Neural progenitor cell (in vitro differentiated cells): ENCODE measurements at places on chromosomes 7 and 10. TPM values are rescaled to one million over a fixed set of nuclear protein-coding genes. Genes with fewer than 3 reads are reported as not detected.

Gene MACC1
- total RNA-seq: 5.7 and 7.2 TPM in 2 replicates

Gene PRPS1L1
- total RNA-seq: not detected in 2 replicates

Gene ACSM6
- not detected in 2 replicates for total RNA-seq

DNA sequence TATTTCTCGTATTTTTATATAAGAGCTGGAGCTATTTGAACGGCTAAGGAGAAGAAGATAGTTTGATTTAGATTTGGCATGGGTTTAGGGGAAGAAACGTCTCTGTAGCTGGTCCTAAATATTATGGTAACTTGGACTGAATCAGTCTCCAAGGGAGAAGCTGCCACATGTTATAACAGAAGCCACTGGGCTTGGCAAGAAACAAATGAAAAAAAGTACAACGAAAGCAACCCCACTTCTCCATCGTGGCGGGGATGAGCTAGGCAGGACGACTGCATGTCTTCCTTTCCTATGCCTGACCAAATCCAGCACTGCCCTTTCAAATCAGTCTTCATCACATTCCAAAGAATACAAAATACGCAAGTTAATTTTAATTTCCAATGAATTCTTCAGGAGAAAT is 196.7 kb upstream of the KLF14 start:
- no peaks in the 10 kb centered on the region for H3K27me3 ChIP-seq
- DNase-seq: no peak
- no peaks in the 10 kb centered on the region for H3K4me1 ChIP-seq
- H3K27ac ChIP-seq: no peak overlapping the region
- no peaks in the 10 kb centered on the region for H3K36me3 ChIP-seq
- H3K4me3 ChIP-seq: no peak overlapping the region

DNA sequence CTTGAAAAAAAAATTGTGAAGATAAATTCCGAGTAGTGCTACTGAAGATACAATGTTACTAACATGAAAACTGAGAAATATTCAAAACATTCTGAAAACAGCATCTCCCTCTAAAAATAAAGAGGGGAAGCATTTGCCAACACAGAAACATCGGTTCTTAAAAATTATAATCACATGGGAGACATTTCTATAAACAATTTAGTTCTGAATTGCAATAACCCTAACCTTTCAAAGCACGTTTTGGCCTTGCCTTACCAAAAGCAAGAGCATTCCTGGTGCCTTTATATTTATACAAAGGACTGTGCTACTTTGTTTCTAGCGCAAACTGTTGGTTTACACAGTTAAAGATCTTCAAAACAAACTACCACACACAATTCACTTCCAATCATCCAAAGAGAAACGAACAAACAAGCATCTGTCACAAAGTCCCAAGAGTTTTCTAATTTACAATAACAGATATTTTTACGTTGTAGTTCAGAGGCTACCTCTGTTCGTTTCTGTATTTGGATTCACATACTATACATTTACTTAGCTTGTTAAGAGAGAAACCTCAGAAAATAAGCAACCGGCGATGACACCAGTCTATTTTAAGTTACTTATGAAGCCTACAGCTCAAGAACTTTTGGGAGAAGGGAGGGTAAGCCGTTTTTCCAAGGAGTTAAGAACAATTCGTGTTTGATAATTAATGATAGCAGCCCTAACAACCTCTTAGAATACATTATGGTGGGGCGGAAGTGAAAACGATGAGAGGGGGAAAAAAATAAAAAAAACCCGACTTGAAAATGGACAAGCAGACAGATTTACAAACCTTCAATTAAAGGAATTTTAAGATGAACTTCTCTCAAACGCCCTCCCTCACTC is 1.3 kb downstream of the ABI1 start:
- H3K36me3 ChIP-seq: no peaks in the 10 kb centered on the region
- peaks cover 8% of the 10 kb centered on the region for H3K4me1 ChIP-seq
- no peaks in the 10 kb centered on the region for H3K27me3 ChIP-seq
- H3K4me3 ChIP-seq: peak overlapping the region; percentile 96
